Posterior vena cava (tissue), 2 donors: ENCODE measurements at places on chromosomes 5 and 9.

GRCh38 chr5:159171274-159171673 is 38.1 kb downstream of the RNF145 start:
- DNase-seq = no peak

- DNase-seq = no peak
Observed at GRCh38 chr5:88555674-88556073, 287.0 kb upstream of the TMEM161B start.

DNA sequence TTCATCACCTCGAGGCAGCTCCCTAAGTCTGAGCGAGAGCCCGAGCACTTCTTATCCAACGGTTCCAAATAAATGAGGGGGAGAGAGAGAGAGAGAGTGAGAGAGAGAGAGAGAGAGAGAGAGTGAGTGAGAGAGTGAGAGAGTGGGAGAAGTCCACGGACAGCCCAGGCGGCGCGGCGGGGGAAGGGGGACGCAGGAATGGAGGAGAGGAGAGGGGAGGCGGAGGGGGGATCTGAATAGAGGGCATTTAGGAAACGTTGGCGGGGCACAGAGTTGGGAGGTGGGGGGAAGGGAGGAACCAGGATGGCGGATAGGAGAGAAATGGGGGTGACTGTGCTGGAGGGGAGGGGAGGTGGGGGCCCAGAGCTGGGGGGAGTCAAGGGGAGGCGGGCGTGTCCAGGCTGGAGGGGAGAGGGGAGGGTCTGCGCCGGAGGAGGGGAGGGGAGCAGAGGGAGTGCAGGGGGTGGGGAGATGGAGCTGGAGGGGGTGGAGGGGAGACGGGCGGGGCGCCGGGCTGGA is 398 bp upstream of the BASP1 start:
- DNase-seq = no peak

DNA sequence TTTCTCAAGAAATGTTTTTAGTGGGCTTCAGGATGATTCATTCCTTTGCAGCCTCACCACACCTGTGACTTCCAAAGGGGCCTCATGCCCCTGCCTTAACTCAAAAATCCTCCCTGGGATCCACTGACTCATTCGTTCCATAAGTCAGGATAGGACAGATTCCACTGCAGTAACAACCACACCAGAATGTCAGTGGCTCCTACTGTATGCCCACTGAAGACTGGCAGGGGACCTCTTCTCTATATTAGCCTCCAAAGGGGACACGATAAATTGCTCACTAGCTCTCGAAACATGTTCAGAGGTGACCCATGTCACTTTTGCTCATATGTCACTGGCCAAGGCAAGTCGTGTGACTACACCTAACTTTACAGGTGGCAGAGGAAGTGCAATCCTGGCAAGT is 25.7 kb upstream of the LHX2 start:
- no peak for DNase-seq

- no peak for DNase-seq
Observed at GRCh38 chr9:89354471-89354870, 36.2 kb downstream of the SECISBP2 start.

GRCh38 chr5:129653057-129653375 is 94.9 kb upstream of the MINAR2 start:
- no peak for DNase-seq

GRCh38 chr5:54517512-54518145 is at the start of gene SNX18:
SNX18 (plus strand) TSS chr5:54517759; CDS start chr5:54517953, 194 bp downstream.
- peak; percentile 98 for DNase-seq

GRCh38 chr5:180287404-180287803 is 4.5 kb downstream of the MAPK9 start:
- no peak for DNase-seq

GRCh38 chr9:130542457-130543228 is 36.7 kb upstream of the FUBP3 start:
- DNase-seq = no peak

- no peak for DNase-seq
Observed at GRCh38 chr9:86942281-86943200, 4.8 kb downstream of the GAS1 start.

GRCh38 chr9:71355884-71356283 is 234.5 kb upstream of the TRPM3 start:
- no peak for DNase-seq

DNA sequence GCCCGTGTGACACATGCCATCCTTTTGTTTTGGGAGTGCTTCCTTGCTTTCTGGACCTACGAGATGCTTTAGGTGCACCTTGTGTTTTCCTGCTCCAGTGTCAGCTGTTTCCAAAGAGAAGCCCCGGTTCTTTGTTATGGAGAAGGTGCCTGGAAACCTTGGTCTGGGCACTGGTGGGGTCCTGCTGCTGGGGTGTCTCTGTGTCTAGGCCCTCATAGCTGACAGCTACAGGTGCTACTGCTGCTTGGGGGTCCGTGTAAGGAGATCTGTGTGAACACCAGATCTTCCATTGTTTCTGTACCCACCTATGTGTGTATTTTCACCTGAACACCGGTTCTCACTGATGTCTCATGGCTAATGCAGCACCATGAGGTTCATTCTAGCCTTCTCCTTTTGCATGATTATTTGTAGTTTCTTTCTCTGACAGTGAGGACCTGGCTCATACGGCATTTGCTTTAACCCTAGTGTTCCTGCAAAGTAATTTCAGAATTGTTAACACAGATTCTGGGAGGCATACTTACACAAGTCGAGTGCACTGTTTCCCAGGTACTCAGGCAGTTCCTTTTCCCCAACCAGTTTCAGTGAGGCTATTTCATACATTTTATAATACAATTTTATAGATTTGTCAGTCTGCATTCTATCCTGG is 13.2 kb upstream of the FAM120AOS start:
- no peak for DNase-seq

DNA sequence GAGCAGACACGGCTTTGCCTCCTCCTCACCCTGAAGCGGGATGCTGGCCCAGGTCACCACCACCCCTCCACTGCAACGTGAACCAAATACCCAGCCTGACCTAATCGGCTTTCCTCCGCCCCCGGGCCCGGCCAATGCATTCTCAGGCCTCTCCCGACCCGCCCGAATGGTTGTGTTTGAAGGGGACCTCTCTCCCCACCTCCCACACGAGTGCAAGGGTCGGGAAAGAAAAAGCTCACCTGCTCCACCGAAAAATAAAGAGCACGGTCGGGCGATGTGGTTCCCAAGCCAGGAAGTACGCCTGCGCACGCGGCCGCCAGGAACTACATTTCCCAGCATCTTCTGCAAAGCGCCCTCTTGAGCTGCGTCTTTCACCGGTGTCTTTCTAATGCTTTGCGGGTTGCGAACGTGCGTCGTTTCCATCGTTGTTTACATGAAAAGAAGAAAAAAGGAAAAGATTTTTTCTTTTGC is at the start of gene ZNF883:
Gene ZNF883 (minus strand): TSS at position 282 of the 471 bp plus-strand sequence.
- peak; percentile 82 for DNase-seq

DNA sequence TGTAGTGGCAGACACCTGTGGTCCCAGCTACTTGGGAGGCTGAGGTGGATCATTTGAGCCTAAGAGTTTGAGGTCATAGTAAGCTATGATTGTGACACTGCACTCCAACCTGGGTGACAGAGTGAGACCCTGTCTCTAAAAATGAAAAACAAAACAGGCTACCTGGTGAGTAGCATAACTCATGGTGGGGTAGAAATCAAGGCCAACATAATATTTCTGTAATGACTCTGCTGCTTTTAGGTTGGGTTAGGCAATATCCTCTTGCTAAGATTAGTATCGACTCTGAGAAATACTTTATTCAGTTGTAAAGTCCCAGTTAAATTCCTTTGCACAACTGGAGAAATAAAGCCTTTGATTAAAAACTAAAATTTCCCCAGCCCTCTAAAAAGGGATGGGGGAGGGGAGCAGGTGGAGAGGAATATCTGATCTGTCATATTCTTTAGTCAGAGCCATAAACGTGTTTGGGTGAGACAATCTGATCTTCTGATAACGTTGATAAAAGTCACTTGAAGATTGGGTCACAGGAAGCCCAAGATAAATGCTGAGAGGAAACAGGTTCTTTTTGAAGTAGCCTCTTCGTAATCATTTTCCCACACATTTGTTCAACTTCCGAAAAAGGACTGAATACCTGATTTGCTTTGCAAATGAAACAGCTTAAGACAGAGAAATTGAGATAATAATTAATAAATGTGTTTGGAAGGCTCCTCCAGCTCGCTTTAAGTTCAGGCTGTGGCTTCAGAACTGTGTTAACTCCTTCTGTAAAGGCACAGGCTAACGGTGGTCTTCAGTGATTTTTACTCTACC is 14.9 kb downstream of the IL4 start:
- no peak for DNase-seq

DNA sequence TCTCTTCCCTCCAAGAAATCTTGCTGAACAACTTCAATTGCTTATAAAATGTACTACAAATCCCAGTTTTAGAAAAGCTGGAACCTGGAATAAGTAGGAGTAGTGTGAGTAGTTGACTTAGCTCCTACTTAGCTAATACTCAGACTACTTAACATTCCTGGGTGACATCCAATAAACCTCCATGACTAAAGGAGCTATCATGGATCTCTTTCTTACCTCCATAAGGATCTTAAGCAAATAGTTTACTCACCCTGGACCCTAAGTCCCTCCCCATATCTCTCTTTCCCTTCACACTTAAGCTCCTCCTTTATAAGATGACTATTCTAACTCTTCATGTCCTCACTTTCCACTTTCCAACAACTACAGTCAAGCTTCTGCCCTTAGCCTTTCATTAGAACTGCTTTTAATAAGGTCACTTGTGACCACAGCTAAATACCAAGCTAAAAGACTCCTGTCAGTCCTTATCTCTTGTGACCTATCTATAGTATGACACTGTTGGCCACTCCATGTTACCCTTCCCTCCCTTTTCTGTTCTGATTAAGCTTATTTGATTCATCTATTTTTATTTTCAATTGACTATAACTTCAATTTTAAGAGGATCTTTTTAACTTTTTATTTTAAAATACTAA is 194.9 kb downstream of the RFX3 start:
- no peak for DNase-seq

- no peak for DNase-seq
Observed at GRCh38 chr5:180820788-180821321, 18.2 kb upstream of the MGAT1 start.

- no peak for DNase-seq
Observed at GRCh38 chr9:98047002-98047401, 9.5 kb upstream of the NANS start.

DNA sequence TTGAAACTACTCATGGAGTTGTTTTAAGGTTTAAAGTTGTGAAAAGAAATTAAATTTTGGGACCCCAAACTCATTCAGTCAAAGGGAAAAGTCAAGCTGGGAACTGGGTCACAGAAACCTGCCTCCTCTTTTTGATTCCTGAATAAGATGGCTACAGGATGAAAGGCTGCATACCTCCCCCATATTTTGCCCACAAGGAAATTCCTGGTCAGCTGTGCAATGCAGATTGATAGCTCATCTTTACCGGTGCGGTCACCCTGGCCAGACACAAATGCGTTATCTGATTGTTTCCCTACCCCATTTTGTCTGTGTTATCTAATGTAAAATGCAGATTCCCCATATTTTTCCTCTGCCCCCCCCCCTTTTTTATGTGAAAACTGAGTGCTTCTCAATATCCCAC is 1.3 kb downstream of the HAVCR2 start:
- DNase-seq = no peak

DNA sequence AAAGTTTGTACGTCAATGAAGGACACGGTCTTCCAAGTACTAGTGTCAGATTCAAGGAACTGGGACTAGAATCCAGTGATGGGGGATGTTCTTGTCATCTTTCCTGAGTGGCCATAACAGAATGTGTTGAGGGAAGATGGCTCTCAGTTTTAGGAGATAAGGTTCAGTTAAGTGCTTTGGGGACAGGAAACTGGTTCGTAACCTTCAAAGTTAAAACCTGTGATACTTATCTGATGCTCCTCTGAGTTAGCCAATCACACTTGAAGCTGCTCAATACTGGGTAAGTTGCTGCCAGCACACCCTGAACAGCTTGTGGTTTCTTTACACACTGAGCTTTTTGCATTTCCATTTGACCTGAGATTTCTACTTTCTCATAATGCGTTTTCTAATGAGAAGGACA is 64.4 kb downstream of the PIK3R1 start:
- no peak for DNase-seq

- no peak for DNase-seq
Observed at GRCh38 chr9:23736293-23736692, 89.7 kb downstream of the ELAVL2 start.

GRCh38 chr5:136584474-136584873 is 219.1 kb upstream of the TRPC7 start:
- no peak for DNase-seq

DNA sequence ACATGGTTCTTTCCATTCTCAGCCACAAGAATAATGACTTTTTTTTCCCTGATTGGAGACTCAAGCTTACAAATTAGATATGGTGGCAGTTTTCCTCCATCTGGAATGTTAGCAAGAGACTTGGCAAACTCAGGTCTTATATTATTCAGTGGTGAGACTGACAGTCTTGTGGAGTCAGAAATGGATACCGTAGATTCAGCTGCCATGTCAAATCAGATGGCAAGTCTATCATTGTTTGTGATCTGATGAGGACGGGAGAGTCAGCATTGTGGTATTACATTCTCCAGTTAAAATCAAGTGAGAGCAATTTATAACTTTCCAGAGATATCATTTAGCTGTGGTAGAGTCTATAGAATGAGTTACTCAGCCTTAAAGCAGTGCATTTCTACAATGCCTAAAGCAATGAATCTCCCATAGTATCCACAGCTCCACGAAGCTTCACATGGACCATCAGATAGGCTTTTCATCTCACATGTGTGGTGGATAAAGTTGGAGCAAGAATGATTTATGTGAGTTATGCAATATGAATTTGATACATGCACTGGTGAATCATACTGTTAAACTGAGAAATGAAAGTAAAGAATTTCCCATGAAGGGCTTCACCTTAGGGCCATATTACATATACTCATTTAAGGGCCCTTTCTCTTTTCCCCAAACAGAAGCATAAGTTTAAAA is 430.6 kb downstream of the ZNF608 start:
- no peak for DNase-seq

- DNase-seq = no peak
Observed at GRCh38 chr9:113720495-113720894, 155.6 kb upstream of the ZNF618 start.

GRCh38 chr9:74951107-74951720 is 1.5 kb downstream of the C9orf40 start:
- DNase-seq = no peak

DNA sequence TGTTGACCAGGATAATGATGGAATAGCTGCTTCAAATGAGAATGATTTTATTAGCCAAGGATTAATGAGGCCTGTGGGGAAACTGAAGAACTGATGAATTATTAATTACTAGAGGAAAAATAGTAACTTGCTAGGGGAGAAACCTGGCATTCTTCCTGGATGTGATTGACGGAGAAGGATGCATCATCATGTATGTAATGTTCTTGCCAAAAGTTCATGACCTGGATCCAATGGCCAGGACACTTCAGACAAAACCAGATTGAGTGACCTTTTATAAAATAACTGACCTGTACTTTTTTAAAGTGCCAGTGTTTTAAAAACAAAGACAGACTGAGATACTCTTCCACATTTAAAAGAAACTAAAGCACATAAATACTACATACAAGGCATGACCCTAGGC is 23.7 kb downstream of the KIAA1191 start:
- no peak for DNase-seq

GRCh38 chr5:1753490-1753889 is 46.1 kb downstream of the MRPL36 start:
- peak; percentile 30 for DNase-seq
